NCI-H226 (cell line): ENCODE measurements at places on chromosomes 16 and 17.

DNA sequence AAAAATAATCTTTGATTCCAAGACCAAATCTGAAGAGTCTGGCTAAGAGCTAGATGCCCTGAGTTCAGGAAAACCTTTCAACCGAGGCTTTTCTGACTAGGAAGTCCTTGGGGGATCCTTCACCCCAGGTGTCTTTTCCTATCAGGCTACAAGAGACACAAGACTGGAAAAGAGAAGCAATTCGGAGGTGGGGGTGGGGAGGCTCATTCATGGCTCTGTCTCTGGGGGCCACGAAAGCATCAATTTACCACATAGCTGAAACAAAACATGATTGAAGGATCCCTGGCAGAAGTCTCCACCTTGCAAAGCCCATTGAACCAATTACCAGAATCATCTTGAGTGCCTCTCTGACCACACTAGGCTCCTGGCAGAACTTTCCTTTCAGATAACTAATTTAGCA lies 239.8 kb upstream of the SALL1 start:
- DNase-seq = no peak

- DNase-seq = no peak
These were observed 43.9 kb downstream of the B9D1 start for GRCh38 chr17:19318611-19319010.

- DNase-seq = no peak
These were observed 77.0 kb downstream of the HS3ST2 start for GRCh38 chr16:22890976-22891375.

DNA sequence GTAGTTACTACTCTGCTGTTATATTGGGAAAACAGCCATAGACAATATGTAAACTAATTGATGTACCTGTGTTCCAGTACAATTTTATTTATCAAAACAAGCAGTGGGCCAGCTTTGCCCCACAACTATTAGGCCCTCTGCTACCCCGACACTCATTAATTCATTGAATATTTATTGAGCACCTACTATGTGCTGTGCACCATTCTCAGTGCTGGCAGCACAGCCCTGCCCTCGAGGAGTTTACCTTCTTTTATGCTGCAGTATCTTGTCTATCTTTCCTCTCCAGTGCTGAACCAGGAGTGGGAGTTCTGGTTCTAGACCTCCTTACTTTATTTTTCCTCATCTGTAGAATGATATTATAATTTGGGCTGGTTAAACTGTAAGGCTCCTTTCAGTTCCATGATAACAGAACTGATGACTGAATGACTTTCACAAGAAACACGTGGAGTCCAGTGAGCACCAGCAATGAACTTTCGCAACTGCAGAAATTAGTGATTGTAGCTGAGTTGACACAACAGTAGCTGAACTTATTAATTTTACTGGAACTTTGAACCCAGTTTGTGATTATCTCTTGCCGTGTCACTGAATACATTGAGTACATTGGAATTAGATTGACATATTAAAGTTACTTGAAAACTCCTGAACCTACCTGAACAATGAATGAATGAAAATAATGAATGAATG lies 2.4 kb downstream of the GOSR2 start:
- no peak for DNase-seq

GRCh38 chr16:67399749-67400704 lies 6.7 kb upstream of the TPPP3 start:
- DNase-seq = no peak

- peak; percentile 4 for DNase-seq
These were observed 1.8 kb upstream of the EXOSC6 start for GRCh38 chr16:70253291-70254106.

DNA sequence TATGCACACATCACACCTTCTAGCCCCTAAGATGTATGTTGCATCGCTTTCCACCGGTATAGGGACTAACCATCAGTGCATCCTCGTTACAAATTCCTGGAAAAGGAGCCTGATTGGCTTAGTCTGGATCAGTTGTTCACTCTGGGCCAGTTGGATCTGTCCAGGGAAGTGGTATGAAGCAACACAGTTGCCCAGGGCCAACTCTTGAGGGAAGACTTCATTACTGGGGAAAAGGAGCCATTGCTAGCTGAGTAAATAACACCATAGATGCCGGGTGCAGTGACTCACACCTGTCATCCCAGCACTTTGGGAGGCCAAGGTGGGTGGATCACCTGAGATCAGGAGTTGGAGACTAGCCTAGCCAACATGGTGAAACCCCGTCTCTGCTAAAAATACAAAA lies 275.2 kb upstream of the RBFOX1 start:
- DNase-seq = no peak

- DNase-seq = peak; percentile 33
These were observed 13.9 kb downstream of the RECQL5 start for GRCh38 chr17:75652934-75653549.

GRCh38 chr16:83952587-83952939 lies 477 bp upstream of the OSGIN1 start:
- peak; percentile 62 for DNase-seq

DNA sequence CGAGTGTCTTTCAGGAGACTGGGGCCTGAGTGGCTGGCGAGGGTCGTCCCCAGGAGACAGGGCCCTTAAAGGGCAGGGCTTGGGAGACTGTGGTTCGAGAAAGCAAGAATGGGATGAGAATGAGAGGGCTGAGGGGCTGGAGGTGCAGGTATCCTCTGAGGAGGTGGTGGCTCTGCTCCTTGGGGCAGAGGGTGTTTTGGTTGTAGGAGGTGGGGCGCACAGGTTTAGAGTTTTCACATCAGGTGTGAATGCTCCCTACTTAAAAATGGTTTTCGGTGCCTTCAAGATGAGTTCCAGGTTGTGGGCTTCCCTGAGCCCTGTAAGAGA lies 430 bp downstream of the BCAS3 start:
- no peak for DNase-seq

DNA sequence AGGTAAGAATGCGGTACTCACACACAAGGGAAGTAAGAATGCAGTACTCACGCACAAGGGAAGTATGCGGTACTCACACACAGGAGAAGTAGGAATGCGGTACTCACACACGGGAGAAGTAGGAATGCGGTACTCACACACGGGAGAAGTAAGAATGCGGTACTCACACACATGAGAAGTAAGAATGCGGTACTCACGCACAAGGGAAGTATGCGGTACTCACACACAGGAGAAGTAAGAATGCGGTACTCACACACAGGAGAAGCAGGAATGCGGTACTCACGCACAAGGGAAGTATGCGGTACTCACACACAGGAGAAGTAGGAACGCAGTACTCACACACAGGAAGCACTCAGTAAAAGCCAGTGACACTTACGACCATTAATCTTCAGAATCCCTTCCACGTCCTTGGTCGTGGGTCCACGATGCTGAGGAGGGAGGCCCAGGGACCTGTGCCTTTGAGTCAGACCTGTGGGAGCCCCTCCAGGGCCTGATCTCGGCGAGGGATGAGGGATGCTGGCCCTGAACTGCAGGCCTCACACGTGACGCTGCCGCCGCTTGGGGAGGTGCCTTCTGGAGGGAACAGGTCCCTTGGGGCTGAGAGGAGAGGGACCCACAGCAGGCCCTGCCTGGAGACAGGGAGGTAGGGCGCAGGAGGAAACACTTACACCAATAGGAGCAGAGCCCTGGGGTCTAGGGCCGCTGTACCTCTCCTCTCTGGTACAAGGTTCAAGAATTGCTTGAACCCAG lies 20.2 kb downstream of the ABR start:
- no peak for DNase-seq

GRCh38 chr16:12002447-12003006 lies 26.0 kb downstream of the SNX29 start:
- no peak for DNase-seq

DNA sequence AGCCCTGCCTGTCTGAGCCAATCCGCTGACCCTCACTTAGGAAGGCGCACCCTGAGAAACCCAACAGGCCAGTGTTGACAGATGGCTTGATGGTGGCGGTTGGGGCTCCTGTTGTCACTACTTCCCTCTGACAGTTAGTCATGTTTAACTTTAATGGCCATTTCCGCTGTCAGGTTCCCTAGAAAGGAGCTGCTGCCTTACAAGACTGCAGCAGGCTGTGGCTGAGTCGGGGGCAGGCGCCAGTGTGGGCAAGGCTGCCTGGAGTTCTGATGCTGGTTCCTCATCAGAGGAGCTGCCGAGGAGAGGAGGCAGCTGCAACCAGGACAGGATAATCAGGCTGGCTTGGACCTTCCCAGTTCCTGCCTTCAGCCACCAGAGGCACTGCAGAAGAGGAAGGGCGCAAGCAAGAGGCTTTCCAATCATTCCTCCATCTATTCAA lies 223.2 kb upstream of the DYNLRB2 start:
- no peak for DNase-seq

- DNase-seq = no peak
These were observed at the start of gene CDH1 for GRCh38 chr16:68737046-68737729. Gene CDH1, plus strand, starts transcription at chr16:68737292. Its CDS starts 124 bp downstream, at chr16:68737416.

DNA sequence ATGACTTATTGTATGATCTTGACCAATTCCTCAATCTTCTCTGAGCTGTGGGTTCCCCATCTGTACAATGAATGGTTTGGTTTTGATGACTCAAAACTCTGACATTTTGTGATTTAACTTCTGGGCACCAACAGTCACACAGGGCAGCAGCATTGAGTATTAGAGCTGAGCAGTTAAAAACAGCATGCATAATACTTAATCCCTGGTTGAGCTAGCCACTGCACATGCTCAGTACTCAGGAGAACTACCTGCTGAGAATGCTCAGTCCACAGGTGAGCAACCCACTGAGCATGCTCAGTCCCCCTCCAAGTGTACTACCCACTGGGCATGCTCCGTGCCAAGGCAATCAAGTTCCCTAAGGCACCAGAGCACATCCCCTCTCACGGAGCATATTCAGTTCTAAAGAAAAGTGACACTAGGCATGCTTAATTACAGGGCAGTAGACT lies 68.7 kb downstream of the AIPL1 start:
- DNase-seq = peak; percentile 5

DNA sequence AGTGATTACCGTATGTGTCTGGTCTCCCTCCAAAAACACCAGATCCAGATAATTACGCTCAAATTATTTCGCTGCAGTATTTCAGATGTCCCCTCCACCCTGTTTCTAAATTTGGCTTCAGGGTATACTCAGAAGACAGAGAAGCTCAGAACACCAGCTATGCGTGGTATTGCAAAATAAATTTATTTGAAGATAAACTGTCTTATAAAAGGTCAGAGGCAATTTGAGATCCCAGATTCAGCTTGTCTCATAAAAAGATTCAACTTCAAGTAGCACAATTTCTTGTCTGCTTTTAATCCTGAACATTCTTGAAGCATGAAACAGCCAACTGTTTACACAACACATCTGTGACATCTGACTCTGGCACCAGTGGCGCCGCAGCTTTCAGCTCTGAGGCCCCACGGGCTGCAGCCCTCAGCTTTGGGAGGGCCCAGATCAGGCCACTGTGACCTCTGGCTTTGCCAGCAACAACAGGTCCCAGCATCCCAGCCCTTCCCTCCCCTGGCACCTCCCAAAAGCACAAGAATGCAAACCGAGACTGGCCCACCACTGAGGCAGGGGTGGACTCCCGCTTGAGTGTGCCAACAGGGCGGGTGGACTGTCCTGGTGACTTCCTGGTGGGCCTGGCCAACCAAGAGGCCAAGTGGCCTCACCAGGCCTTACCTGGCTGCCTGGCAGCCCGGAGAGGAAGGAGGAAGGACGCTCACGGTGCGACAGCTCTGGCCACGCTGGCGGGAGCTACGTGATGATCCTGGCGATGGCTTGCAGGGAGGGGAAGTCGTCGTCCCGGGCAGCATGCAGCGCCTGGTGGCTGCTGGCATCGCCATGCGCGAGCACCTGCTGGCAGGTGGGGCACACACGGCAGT lies 8.0 kb downstream of the SYNGR3 start:
- DNase-seq = no peak

DNA sequence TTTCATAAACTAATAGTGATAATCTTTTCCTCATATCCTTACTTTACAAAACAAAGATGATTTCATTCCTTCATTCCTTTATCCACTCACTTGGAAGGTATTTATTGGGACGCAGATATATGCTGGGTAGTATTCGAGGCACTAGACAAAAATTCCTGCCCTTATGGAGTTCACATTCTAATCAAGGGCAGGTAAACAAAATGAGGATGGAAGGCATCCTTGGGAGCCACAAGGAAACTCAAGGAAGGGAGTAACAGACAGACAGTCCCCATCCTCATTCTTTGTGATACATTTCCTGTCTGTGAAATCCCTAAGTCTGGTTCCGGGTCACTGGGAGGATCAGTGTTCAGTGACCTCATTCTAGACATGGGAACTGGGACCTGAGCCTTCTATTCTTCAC lies 45.2 kb downstream of the SLC6A2 start:
- DNase-seq = no peak
